T-helper 9 cell (primary cell): ENCODE measurements at places on chromosomes 4 and X.

DNA sequence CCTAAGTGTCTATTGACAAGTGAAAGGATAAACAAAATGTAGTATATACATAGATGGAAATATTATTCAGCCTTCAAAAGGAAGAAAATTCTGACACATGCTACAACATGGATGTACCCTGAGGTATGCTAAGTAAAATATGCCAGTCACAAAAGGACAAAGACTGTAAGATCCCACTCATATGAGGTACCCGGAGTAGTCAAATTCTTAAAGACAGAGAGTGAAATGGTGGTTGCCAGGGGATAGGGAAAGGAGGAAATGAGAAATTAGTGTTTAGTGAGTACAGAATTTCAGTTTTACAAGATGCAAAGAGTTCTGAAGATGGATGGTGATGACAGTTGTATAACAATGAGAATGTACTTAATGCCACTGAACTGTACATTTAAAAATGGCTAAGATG lies 102.3 kb upstream of the NAP1L5 start:
- DNase-seq, result no peak

DNA sequence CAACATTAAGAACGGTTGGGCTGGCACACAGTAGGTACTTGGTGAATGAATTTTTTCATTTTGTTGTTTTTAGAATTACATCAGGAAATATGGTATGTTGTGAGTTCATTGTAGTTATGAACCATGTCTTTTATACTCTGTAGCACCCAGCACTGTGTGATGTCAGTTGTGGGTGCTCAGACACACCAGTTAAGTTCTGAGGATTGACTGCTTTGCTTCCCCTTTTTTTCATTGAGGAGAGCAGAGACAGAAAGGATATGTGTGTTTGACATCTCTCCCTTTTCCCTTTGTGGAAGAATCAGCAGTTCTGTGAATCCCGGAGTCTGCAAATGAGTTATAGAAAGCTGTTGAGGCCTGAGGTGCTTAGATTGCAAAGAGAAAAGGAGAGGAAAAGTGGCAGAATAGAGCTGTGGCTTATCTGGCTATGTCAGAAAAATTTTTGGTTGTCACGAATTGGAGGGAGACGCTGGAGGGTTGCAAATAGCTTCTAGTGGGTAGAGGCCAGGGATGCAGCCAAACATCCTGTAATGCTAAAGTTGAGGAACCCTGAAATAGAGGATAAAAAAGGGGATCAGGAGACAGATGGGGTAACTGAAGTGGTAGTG lies 13.1 kb downstream of the SMAD1 start:
- DNase-seq, result no peak

DNA sequence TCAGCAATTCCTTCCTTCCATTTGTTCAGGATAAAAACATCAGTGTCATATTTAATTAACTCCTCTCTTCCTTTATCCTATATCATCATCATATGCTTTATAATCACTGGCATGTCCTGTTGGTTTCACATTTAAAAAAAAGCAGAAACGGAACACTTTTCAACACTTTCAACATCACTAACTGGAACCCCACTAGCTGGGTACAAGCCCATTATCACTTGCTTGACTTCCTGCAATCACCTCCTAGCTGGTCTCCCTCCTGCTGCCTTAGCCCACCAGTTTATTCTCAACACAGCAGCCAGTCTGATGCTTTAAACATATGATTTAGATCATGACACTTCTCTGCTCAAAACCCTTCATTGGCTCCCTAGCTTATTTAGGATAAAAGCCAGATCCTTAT lies 116.4 kb upstream of the LSM6 start:
- no peak for DNase-seq

DNA sequence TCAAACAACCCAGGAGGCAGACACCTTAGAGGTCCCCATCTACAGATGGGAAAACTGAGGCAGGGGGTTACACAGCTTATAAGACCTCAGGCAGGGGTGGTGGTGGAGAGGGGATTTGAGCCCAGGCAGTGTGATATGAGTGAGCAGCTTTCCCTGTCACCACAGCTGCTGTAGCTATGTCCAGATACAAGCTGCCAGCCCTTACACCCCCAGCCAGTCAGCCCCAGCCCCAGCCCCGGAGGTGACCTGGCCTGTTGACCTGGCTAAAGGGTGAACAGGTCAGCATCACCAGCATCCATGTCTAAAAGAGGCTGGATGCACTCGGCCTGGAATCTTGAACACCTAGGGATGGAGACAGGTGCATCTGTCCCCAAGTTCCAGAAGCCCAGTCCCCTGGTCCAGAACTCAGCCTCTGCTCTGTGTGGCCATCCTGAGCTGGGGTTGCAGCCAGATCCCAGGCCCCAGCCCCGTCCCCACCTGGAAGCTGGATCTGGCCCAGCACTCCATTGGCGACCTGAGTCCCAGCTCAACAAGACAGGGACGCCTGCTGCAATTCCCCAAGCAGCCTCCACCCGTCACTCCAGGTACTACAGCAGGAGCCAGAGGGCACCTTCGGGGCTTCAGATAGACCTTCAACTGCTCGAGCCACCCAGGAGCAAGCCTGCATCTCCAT lies 89.5 kb downstream of the JAKMIP1 start:
- no peak for DNase-seq

GRCh38 chr4:17544205-17544604 lies 29.2 kb downstream of the CLRN2 start:
- DNase-seq, result no peak

DNA sequence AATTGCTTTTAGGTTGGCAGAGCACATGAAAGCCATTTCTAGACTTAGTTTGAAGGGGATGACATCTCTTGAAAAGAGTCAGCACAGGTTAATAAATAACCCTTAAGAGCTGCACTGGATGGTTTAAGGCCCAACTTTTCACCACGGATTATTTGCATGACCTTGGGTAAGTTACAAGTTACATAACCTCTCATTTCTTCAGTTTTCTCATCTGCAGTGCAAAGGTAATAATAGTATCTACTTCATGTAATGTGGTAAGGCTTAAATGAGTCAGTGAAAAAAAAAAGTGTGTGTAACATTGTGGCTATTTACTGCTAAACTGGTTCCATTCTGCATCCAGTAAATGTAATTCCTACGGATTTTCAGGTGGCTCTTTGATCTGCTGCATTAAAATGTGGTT lies 715.8 kb downstream of the CCSER1 start:
- no peak for DNase-seq

DNA sequence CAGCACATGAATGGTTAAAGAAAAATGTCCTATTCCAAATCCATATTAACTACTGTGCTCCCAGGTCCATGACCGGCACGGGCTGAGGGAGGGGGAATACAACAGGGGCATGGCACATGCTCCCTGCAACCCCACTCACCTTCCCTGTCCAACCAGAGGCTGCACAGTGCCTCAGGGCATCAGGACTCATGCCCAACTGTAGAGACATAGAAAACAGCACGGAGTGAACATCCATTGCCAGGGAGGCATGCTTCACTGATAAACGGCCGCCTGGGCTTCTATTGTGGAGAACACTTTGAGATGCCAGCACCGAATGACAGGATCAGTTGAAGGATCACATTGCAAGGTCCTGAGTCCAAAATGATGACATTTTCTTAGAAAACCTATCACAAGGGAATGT lies 140.6 kb downstream of the STK32B start:
- DNase-seq, result no peak

GRCh38 chr4:137427411-137427810 lies 104.9 kb downstream of the PCDH18 start:
- DNase-seq, result no peak

DNA sequence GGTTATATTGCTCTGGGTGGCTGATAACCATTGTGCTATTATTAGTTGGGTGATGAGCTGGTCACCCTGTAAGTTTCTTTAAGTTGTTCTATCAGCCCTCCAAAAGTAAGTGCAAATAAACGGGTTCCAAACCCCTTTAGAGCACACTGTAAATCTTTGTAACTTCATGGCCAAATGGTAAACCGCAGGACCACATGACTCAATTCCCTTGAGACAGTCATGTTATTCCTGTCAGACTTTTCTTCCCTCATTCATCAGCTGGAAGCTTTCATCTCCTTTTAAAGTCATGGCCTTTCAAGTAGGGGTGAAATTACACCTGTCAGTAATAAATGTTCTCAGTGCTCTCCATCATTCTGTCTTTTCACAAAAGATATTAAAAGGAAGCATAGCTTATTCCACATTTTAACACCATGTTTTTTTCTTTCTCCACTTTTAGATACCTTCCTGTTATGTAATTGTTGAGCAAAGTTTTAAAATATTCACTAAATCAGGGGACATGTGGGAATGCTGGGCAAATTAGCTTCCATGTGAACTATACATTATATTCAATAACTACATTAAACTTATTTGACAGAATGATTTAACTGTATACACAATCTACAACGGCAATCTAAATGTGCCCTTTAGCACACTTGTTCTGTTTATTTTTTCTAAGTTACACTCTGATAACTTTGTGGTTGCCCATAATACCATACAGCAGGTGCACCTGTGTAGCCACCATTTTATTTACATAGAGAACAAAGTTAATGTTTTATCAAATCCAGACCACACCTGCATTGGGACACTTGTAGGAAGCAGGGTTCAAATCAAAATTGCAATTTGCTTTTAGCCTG lies 275.5 kb downstream of the CFAP299 start:
- no peak for DNase-seq

GRCh38 chr4:98027827-98028226 lies 115.4 kb downstream of the STPG2 start:
- no peak for DNase-seq

- no peak for DNase-seq
Measured at GRCh38 chrX:81082649-81083048, 119.1 kb downstream of the HMGN5 start.

GRCh38 chrX:49282647-49283011 lies 13.0 kb downstream of the PPP1R3F start:
- no peak for DNase-seq

- DNase-seq, result no peak
Measured at GRCh38 chr4:139890816-139891215, 225.2 kb downstream of the MGST2 start.

DNA sequence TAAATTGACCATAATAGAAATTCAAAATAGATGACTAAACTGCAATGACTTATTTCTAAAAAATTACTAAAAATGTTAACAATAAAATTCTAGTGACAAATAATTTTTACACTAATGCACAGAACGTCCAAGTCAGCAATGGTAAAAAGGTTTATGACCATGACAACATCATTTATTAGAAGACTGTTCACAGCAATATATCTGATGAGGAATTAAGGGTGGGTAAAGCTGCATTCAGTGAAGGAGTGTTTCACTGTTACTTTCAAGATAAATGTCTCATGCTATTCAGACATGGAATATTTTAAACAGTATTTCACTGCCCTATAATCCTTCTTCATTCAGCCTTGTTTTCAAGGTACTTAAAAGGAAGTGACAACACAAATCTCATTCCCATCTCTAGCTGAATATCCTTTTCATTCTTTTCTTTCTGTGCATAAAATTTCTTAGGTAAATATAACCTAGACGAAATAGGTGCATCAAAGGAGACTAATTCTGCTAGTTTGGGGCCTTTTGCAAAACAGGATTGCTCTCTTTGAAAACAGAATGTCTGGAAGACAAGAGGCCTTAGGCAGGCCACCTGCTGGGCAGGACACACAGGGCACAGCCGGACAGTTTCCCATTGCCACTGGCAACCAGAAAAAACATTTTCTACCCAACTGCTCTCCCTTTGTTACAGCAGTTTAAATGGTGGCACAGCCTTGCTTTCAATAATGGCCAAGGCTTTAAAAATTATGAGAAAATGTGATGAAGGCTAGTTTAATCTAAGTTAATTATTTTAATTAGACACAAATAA lies 600.3 kb downstream of the SPRY1 start:
- DNase-seq, result no peak

DNA sequence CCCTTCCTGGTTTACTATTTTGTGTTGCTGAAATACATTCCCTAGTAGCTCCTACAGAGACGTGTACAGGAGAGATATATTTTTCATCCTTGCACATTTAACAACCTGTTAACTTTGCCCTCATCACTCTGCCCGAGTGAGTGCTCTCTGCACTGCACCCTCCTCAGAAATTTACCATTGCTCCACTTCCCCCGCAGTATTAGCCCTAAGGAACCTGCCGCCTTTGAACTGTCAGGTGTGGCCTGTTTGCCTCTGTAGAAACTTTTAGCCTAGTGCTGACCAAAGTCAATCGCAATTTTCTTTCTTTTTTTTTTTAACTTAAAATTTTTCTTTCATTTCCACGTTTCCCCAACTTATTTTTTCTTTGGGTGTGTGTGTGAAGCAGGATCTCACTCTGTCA lies 46.6 kb upstream of the TBL1X start:
- no peak for DNase-seq
